Hematopoietic multipotent progenitor cell treated with erythropoietin and hydrocortisone succinate and interleukin-3 and kit ligand, for 4 days (in vitro differentiated cells): ENCODE measurements at places on chromosomes 16 and 17.

GRCh38 chr16:82062645-82063058 lies 27.6 kb downstream of the HSD17B2 start:
- DNase-seq = no peak

DNA sequence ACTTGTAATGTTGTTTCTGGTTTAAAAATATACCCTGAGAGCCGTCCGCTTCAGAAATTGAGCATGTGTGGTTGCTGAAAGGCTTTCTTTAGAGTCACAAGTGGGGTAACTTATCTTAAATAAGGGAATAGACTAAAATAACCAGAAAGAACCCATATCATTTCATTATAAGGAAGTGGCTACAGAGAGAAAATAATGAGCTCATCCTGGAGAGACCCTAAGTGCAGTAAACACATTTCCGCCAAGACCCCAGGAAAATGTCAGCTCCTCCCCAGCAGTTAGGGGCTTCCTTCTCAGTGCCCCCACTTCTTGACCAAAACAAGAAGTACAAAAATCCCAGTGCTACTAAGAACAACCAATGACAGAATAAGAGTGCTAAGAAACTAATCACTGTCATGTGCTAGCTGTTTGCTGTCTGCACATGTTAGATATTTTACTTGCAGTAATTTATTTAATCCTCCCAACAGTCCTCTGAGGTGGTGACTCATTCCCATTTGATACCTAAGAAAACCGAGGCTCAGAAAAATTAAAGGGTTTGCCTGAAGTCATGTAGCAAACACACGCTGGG lies 83.5 kb downstream of the CDYL2 start:
- no peak for DNase-seq

DNA sequence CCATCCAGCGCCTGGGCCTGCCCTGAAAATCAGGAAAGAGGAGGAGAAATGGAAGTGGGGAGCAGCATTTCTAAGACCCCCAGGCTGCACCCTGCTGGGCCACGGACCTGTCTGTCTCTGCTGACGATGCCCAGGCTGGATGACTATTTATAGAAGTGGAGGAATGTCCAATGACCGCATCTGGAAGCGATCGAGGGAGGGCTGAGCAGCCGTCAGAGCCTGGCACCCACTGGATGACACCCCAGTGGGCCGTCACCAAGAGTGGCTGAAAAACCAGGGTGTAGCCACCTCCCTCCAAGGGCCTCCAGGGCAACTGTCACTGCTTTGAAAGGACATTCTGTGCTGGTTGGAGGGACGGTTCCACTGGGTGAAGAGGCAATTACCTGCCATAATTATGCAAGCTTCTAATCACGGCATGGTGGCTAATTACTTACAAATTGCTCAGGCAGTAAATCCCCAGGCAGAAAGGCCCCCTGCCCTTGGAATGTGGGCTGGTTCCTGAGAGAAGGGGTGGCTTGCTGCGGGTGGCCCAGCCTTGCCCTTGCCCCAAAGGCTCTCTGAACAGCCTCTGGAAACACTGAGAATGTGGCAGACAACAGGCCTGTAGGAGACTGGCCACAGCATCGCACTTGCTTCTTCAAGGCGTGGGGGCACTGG lies 332.1 kb downstream of the C16orf95 start:
- DNase-seq = no peak

- DNase-seq = peak; percentile 65
Observed at GRCh38 chr17:78923660-78924453, 1.3 kb downstream of the TIMP2 start.

GRCh38 chr16:13157082-13157481 lies 255.7 kb downstream of the SHISA9 start:
- DNase-seq = no peak

DNA sequence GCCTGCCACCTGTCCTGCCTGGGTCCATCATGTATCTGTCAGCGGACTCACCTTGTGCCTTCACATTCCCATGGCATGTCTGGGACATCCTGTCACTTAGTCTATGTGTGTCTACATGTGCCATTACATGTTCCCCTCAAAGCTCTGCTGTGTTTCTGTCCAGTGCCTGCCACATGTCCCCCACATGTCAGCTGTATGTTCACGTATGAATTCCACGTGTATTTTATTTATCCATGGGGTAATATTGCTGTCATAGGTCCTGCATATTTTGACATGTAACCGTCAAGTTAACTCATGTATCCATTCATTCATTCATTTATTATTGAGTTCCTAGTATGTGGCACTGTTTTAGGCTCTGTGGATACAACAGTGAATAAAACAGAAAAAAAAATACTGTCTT lies 20.8 kb downstream of the TMEM92 start:
- no peak for DNase-seq

DNA sequence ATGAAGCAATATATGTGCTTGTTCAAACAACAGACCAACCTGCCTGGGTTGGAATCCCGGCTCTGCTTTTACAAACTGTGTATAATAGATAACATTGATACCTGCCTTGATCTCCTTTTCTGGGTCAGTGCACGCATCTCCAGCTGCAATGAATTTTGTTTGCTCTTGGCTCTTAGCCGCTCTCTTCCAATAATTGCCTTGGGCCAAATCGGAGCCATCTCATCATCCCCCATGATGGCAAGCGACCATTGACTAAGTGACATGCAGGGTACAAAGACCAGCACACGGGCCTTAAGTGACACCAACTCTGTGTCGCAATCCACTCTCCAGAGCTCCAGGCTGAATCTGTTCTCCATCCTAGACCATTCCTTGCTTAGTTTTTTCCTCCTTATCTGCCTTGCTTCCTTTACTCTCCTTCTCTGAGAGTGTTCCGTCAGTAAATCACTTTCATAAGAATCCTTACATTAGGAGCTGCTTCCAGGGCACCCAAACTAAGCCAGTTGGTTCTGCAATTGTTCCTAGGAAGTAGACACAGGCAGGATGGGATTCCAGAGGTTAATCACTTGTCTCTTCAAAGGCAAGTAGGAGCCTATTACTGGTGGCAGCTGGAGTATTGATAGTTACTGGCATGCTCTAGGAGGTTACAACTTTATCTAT lies 134.2 kb downstream of the ABCA8 start:
- DNase-seq = no peak

DNA sequence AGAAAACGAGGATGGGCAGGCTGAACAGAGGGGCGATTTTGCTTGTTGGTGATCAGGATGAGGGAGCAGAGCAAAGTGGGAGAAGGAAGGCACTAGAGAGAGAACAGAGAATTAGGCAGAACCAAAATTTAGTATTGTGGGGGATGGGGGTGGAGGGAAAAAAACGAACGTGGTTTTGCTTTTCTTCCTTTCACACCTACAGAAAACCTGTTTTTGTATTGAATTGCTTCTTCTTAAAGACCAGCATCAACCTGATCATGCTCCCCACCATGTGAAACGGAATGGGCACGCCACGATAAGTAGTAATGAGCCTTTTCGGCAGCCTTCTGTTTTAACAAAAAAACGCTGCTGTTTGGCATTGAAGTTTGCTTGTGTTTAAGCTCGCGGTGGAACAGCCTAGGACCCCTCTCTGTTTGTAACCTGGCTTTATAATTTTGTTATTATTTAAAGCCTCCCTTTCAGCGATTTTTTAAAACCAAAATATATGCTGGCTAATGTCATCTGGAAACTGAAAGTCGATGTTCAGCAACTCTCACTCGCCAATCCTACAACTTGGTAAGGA lies 36.8 kb downstream of the ERCC4 start:
- no peak for DNase-seq

- DNase-seq = no peak
Observed at GRCh38 chr17:55453839-55454557, 32.4 kb upstream of the MMD start.

DNA sequence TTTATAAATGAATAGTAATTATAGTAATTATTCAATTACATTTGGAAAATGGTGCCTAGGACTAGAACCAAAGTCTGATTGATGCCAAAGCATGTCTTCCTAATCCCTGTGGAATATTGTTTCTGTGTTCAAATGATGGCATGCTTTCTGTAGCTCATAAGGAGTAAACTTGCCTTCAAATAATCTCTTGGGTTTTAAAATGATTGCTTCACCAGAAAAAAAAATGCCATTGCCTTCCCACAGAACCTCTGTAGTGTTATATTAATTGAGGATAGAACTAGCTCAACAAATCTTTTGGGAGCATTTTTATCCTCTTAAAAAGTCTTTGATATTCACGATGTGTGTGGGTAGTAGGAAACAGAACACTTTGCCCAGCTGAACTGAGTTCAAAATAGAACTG lies 7.7 kb upstream of the TMEM100 start:
- no peak for DNase-seq

DNA sequence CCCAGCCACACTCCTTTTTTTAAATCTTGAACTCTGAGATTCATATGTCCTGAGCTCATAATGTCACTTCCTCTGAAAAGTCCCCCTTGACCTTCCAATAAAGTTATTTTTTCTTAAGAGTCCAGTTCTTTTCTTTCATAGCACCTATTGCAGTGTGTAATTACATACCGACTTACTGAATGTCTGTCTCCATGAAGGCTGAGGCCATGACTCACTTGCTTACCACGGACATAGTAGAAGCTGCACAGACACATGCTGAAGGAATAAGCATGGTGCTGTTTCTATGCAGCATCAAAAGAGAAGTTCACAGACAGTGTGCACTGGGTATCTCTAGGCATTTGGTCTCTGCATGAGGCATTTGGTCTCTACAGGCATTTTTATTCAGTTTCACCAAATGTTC lies 77.2 kb downstream of the C17orf67 start:
- DNase-seq = no peak
